Activated naive CD8-positive, alpha-beta T cell treated with anti-CD3 and anti-CD28 coated beads, Interleukin-2, amount 10 ng/mL, durations not matched to agents 7 days and 5 days (primary cell): ENCODE measurements at places on chromosomes 11 and 22.

DNA sequence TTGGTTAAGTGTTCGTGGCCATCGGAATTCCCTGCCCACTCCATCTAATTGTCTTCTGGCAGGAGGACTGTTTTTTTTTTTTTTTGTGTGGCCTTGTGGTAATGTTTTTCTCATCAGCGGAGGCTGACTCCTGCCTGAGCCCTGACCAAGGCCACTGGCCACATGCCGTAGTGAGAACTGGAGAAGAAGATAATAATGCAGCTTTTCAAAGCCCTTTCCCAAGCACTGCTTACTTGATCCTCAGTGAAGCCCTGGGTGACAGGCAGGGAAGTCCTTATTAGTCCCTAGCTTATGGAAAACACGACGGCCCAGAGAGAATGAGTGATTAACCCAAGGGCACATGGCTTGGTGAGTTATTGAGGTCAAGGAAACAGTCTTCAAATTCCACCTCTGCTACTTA lies 71.2 kb downstream of the ADM start:
- no peak for DNase-seq

GRCh38 chr22:29320546-29320945 lies 5.0 kb upstream of the RASL10A start:
- no peak for DNase-seq

GRCh38 chr22:40747361-40747760 lies 68.1 kb downstream of the MCHR1 start:
- DNase-seq: no peak

DNA sequence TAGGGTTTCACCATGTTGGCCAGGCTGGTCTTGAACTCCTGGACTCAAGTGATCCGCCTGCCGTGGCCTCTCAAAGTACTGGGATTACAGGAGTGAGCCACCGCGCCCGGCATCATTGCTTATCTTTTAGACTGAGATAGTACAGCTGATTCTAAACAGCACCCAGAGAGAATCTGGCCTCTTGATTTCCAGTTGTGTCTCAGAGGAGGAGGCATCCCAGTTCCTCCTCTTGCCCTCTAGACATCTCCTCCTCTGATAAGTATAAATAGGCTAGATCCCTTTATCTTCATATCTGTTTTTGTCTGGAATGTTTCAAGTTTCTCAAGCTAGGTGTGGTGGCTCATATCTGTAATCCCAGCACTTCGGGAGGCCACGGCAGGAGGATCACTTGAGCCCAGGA lies 7.0 kb downstream of the MARK2 start:
- no peak for DNase-seq

- no peak for DNase-seq
These were observed 644 bp downstream of the SPTY2D1 start for GRCh38 chr11:18633256-18634139.

DNA sequence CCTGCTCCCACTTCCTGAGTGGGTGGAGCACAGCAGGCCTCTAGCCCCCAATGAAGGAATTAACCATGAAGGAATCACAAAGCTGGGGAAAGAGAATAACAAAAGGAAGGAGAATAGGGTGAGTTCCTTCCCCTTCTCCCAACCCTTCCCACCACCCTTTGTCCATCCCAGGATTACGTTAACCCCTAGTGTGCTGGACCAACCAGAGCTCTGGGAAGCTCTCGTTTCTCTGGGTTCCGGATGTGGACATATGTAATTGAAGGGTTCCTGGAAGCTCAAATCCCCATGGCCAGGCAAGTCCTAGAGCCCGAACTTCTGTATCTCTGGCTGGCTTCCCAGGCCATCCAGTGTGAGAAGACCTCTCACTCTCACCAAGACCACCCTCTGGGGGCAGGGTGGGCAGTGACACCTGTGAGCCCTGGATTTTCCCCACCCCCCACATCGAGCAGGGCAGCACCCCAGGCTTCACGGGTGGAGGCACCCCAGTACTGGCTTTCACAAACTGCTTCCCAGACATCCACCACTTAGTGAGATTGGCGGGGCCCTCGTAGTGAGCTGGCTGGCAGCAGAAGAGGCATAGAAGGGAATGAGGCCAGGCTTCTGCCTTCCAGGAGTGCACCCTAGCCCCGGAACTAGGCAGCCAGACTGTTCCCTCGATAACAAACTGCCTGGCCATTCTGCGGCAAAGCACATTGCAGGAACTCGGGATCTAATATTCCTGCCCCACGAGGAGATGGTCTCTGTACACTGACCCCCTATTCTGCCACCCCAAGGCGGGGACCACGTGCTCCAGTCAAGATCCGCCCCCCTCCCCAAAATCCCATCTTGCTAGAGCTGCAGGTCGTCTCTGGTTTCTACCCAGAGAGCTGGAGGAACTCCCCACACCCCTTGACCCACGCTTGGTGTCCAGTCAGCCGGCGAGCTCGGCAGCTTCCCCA lies 2.1 kb downstream of the NECTIN1 start:
- no peak for DNase-seq

GRCh38 chr22:27627444-27627833 lies 174.1 kb downstream of the MN1 start:
- DNase-seq: no peak

- no peak for DNase-seq
These were observed 63.9 kb downstream of the TP53I11 start for GRCh38 chr11:44886790-44887140.

GRCh38 chr22:49525801-49526535 lies 301.7 kb downstream of the BRD1 start:
- DNase-seq: no peak
